ENCODE measurements at places on chromosomes 7 and 10. TPM values are rescaled to one million over a fixed set of nuclear protein-coding genes. Genes with fewer than 3 reads are reported as not detected.

The HMX3 gene
- total RNA-seq: not detected

The CYP2C19 gene
- total RNA-seq: not detected

The FFAR4 gene
- total RNA-seq: 0.23 TPM

The KLLN gene
- 0.46 TPM for total RNA-seq

The CPEB3 gene
- 11.6 TPM for total RNA-seq

The FAM25C gene
- total RNA-seq: not detected

DNA sequence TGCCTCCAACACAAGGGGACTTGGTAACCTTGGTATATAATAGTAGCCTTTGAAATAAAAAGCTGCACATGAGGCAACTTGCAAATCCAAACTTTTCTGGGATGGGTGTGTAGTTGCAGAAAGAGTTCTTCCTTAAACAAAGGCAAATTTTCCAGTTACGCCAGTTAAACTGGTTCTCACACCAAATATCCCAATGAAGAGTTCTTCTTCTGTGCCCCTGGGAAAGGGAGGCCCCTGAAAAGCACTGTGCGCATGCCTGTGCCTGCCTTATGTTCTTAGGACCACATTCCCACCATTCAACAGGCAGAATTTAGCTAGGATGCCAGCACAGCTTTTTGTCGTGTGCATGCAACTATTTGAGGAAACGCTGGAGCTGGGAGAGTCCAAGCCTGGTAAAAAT lies 164.8 kb upstream of the SLC25A13 start:
- no peak for DNase-seq

DNA sequence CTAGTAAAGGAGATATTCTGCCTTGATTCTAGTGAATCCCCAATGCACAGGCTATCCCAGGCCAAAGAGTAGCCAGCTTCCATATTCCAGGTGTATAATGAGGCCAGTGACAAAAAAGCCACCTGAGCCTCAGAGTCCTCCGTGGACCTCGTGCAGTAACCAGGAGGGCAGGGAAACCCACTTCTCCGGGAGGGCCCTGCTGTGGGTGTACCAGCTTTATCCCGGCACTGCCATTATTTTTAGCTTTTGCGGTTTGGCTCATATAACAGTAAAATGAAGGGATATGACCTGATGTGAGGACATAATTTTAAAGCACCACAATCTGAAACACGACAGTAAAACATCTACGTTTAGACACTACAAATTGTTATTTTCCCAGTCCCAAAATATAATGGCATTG lies 109.0 kb downstream of the SVIL start:
- no peak for DNase-seq

DNA sequence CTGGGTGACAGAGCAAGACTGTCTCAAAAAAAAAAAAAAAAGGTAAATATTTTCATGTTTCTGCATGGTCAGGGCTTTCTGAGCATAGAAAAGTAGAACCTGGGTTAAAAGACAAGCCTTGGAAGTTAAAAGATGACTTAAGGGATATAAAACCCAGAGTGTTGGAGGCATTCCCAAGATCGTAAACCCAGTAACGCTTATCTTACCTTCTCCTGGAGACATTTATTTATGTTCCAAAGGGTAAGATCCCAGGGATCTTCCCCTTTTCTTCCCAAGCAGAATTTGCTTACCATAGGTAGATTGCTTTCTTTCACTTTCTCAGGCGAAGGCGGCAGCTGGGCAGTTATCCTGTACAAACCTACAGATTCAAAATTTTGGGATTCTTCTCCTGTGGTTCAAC lies 22.2 kb downstream of the SUGCT start:
- DNase-seq: no peak

DNA sequence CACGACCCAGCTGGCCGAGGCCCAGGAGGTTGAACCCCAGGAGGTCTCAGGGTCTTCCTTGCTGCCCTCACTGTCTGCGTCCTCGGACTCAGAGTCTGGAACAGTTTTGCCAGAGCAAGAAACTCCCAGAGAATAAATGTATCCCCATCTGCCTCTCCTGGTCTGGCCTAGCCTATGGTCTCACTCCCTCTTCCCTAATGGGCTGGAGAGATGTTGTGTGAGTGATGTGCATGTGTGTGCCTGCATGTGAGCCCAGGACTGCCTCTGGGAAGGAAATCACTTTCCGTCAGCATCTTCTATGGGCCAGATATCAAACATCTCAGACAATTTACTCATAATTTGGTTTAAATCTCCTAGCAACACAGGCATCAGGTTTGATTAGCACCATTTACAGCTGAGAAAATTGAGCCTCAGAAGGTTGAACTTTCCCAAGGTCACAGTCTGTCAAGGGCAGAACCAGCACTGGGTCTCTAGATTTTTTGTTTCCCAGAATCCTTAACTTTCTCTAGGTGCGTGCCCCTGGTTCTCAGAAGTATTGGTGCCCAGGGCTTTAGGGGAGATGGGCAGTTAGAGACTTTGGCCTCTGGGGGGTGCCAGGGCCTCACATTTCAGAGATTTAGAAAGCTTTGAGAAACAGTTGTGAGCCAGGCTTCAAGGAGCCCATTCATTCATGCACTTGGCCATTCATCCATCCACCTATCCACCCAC lies 4.9 kb downstream of the TMEM270 start:
- DNase-seq: peak; percentile 63

GRCh38 chr10:127353544-127353943 lies 157.2 kb upstream of the INSYN2A start:
- no peak for DNase-seq

GRCh38 chr7:33685981-33686683 lies 219.2 kb upstream of the BMPER start:
- DNase-seq: no peak

DNA sequence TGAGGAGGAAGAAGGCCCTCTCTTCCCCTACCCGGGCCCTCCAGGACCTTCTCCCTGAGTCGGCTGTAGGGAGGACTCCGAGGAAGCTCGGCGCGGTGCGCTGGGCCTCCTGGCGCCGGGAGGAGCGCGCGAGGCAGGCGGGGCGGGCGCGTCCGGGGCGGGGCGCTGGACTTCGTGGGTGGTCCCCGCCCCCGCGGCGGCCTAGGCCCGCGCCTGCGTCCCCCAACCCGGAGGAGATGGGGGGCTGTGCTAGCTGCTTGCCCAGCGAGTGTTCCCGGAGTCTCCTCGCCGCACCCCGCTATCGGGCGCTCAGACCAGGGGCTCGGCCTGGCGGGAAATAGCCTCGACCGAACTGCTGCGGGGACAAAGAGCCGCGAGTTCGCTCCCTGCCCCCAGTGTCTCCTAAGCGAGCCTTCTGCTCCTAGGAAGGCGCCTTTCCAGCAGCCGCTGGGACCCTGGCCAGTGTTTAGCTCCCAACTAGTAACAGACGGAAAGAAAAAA lies 19.2 kb upstream of the SMO start:
- peak; percentile 90 for DNase-seq

- peak; percentile 57 for DNase-seq
These were observed 69.4 kb downstream of the NOC3L start for GRCh38 chr10:94293354-94293753.

GRCh38 chr10:69846293-69846921 lies 44.7 kb downstream of the COL13A1 start:
- no peak for DNase-seq

GRCh38 chr10:101670635-101671034 lies 24.3 kb downstream of the FBXW4 start:
- no peak for DNase-seq

GRCh38 chr7:115827305-115828045 lies 203.1 kb downstream of the TFEC start:
- DNase-seq: no peak

GRCh38 chr7:142808461-142808801 lies 37.7 kb downstream of the PRSS2 start:
- DNase-seq: no peak

All from right cardiac atrium (tissue), 5 donors.